ENCODE measurements at places on chromosomes 5 and 9. TPM values are rescaled to one million over a fixed set of nuclear protein-coding genes. Genes with fewer than 3 reads are reported as not detected.

Gene GADD45G
- 6.6 TPM for total RNA-seq

Gene SPTAN1
- 322 TPM for total RNA-seq

Gene RABEPK
- total RNA-seq: 12.1 TPM

Gene CCNO
- 0.29 TPM for total RNA-seq

Gene PRUNE2
- total RNA-seq: 437 TPM

Gene GABRA1
- total RNA-seq: not detected

Gene LCN1
- not detected for total RNA-seq

Gene PTTG1
- 5.8 TPM for total RNA-seq

Gene GRXCR2
- not detected for total RNA-seq

Gene FBP2
- not detected for total RNA-seq

DNA sequence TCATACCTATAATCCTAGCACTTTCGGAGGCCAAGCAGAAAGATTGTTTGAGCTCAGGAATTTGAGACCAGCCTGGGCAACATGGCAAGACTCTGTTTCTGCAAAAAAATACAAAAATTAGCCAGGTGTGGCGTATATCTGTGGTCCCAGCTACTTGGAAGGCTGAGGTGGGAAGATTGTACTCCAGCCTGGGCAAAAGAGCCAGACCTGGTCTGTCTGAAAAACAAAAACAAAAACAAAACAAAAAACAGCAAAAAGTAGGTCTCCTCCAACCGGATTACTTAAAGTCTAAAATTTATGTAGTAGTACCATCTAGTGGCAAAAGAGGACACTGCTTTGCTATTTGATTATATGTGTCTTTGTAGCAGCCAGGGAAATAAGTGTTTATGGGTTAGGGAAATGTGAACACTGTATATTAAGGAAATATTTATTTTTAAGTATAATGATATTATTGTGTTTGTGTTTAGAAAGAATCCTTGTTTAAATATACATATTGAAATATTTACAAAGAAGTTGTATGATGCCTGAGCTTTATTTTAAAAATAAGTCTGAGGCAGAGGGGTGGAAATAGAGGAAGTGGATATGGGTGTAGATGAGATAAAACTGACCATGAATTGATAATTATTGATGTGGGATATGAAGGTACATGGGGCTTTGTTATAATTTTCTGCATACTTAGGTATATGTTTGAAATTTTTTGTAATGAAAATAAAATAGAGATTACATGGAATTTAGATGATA, 20.0 kb downstream of the APC start:
- no peak for DNase-seq

- no peak for DNase-seq
Measured at GRCh38 chr5:76546497-76547102, 76.6 kb downstream of the F2RL2 start.

DNA sequence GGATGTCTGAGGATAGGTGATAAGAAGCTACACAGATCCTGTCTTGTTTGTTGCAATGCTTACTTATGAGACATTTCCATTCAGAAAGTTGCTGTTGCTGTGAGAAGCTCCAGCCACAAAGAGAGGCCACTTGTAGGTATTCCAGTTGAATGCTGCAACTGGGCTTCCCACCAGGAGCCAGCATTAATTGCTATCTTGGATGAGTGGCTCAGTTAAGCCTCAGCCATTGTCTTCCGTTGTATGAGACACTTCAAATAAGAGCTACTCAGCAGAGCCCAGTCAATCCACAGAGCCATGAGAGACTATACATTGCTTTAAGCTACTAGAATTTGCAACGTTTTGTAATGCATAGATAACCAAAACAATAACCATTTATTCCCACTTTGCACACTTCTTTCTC, 104.3 kb upstream of the ARRDC3 start:
- DNase-seq: no peak

DNA sequence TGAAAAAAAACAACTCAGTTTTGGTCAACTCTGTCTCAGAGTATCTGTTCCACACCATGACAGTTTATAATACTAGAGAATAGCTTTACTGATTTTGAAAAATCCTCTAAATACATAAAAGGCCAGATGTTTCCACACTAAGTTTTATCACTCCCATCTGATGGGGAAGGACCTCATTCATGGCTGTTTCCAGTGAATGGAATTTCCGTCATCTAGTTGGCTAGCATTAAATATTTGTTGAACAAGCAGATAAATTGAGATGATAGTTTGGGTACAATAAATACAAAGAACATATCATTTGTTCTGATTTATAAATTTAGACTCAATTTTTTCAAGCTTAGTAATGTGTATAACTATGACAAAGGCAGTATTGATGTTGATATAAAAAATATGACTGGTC, 408.5 kb downstream of the PTPRD start:
- DNase-seq: no peak

GRCh38 chr5:61346511-61346910, 14.5 kb downstream of the ZSWIM6 start:
- no peak for DNase-seq

- no peak for DNase-seq
Measured at GRCh38 chr9:125325826-125326225, 64.2 kb downstream of the GAPVD1 start.

GRCh38 chr9:77910194-77910621, 121.4 kb downstream of the GNAQ start:
- no peak for DNase-seq

DNA sequence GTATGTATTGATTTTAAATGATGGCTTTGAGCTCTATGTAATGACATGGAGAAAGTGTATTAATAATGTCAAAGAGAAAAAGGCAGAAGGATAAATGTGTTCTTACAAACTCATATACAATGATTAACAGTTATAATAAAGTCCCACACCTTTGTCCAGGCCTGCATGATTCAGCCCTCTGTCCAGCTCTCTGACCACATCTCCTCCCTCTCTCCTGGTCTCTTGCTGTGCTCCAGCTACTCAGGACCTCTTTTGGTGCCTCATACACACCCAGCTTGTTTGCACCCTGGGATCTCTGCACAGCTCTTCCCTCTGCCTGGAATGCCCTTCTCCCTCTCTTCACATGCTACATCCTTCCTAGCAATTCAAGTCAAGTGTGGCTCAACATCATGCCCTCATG, 37.5 kb upstream of the DMRT1 start:
- no peak for DNase-seq

- DNase-seq: peak; percentile 29
Measured at GRCh38 chr9:109010746-109011145, 2.6 kb downstream of the CTNNAL1 start.

GRCh38 chr5:3276896-3277295, 318.7 kb upstream of the IRX1 start:
- DNase-seq: no peak

DNA sequence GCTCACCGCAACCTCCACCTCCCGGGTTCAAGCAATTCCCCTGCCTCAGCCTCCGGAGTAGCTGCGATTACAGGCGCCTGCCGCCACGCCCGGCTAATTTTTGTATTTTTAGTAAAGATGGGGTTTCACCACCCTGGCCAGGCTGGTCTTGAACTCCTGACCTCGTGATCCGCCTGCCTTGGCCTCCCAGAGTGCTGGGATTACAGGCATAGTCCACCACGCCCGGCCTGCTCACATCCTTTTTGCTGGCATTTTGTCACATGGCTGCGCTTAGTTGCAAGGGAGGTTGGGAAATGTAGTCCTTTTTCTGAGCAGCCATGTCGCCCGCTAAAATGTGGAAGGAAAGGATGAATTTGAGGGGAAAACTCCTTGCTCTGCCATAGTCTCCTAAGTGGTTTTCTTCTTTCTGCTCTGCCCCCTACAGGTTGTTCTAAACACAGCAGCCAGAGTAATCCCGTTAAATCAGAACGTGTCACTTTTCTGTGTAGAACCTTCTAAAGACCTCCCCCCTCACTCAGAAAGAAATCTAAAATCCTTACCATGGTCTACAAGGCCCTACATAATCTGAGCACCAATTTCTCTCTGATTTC, 57.8 kb upstream of the HSPA9 start:
- DNase-seq: peak; percentile 47

GRCh38 chr5:80516826-80517225, 28.9 kb downstream of the FAM151B start:
- DNase-seq: no peak

GRCh38 chr9:32487981-32488380, 38.0 kb downstream of the RIGI start:
- DNase-seq: no peak

- DNase-seq: no peak
Measured at GRCh38 chr5:148476302-148476701, 92.5 kb downstream of the FBXO38 start.

GRCh38 chr5:170747357-170747756, 36.2 kb upstream of the GABRP start:
- no peak for DNase-seq

- no peak for DNase-seq
Measured at GRCh38 chr9:133171161-133171961, 7.6 kb upstream of the GBGT1 start.

GRCh38 chr9:34400275-34400674, 23.6 kb upstream of the MYORG start:
- DNase-seq: no peak

DNA sequence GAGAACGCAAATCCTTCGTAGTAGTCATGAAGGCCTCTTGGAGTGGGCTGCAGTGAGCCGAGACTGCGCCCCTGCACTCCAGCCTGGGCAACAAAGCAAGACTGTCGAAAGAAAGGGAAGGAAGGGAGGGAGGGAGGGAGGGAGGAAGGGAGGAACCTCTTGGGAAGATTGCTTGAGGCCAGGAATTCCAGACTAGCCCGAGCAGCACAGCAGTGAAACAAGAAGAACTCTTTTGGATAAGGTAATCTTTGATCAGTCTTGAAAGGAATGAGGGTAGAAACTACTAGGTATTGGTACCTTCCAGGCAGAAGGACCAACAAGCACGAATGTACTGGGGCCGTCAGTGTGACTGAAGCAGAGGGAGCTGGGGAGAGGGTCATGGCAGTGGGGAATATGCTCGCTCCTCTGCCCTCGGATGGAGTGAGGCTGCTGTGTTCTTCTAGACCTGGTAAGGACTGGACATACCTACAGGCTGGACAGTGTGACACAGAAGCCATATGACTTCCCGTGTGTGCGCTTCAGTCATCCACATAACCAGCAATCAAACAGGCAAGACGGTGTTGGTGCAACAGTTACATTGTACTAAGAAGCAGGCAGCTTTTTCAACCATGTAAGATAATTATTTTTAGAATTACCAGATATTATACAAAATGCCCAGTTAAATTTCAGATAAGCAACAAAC, 45.2 kb downstream of the P4HA2 start:
- DNase-seq: no peak

- DNase-seq: no peak
Measured at GRCh38 chr5:137994556-137994955, 38.3 kb downstream of the FAM13B start.

- no peak for DNase-seq
Measured at GRCh38 chr9:98997604-98998003, 53.9 kb downstream of the COL15A1 start.

GRCh38 chr5:74028976-74029375, 403.0 kb downstream of the ARHGEF28 start:
- DNase-seq: no peak

DNA sequence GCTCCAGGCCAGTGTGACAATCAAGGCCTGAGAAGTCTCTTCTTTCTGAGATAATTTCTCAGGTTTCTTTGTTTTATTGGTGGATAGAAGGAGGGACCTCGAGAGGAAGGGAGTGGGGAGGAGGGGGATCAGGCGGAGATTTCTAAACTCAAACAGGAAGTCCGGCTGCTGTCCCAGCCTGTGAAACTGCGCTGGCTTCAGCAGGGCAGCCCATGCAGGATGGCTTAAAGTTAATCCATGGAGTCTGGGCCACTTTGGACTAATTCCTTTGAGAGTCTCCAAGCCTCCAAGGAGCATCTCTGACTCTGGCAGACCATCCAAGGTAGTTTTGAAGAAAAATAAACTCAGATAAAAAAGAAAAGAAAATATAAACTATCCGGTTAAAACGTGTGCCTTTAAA, 378.5 kb downstream of the MLLT3 start:
- DNase-seq: no peak

Data from mucosa of descending colon (tissue), 3 donors.